ENCODE measurements at places on chromosomes 4 and X.
A peak's percentile ranks its signal among the peaks of the same experiment; 100 is the strongest.

DNA sequence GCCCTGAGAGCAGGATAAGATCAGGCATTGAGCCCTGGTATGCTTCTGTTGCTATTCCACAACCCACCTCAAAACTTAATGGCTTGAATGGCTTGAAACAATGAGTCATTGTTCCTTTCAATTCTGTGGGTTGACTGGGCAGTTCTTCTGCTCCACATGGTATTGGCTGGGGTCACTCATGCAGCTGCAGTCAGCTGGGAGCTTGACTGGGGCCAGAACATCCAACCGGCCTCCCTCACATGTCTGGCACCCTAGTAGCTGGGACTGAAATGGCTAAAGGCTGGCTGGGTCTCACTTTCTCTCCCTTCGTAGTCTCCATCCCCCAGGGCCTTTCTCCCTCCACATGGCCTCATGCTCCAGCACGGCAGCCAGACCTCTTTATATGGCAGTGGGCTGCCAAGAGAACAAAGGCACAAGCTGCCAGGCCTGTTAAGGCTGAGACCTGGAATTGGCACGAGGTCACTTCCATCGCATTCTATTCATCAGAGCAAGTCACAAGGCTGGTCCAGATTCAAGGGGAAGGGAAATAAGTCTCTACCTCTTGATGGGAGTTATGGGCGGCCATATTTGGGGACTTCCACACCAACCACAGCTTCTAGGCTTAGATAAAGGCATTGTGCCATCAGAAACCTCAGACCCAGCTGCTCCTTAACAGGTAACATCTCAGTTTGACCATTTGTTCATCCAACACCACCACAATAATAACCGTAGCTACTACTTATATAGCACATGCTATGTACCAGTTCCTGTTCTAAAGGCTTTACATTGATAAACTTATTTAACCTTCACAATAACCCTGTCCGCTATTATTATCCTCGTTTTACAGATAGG lies 159.7 kb upstream of the ATP6AP2 start:
- DNase-seq: peak; percentile 22

DNA sequence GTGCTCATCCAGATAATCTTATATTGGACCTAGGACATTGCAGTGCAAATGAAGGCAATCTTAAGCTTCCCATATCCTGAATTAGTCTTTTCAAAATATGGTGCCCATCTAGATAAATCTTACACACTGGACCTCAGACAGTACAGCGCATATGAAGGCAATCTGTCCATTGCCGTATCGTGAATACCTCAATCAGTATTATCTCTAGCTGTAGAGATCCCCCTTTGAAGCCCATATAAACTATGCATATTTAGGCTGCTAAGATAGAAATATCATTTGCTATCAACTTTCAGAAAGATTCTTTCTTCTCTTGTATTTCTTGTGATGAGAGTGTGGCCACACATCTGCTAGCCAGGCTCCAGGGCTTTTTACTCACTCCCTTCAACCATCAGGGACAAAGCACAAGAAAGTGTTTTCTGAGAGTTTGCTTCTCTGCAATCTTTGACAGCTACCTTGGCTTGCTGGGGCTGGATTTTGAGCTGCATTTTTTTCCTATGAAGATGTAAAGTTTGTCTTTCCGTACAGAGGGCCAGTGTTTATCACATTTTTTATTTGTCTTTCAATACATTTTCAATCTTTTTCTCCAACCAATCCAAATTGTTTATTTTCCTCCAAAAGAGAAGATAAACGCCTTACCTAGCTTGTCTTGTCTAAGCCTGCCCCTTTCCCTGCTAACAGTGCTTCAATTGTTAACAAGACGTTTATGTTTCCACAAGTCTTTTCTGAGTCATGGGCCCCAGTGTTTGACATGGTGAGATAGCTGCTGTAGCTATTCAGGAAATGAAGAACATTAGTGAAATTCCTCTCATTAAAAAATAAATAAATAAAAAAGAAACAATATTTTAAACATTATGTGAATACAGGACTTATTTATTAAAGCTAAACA lies 57.6 kb upstream of the FAT1 start:
- DNase-seq: peak; percentile 93

DNA sequence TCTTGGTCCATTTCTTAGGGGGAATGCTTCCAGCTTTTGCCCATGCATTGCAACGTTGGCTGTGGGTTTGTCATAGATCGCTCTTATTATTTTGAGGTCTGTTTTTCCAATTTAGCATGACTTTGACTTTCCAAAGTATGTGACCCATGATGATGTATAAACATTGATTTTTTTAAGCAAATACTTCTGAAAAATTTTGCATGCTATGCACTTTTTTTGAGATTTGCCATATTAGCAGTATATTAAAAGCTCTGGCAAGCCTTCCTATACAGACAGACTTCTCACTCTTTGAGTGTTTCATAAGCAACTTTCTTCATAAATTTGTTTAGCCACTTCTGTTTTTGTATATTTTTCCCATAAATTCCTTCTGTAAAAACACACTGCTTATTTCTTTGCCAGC lies 746.4 kb upstream of the LCORL start:
- no peak for DNase-seq

- DNase-seq: no peak
Measured at GRCh38 chr4:169854090-169854489, 96.3 kb upstream of the HPF1 start.

- no peak for DNase-seq
Measured at GRCh38 chrX:71909956-71910355, 689 bp upstream of the NHSL2 start.

GRCh38 chrX:110665223-110666002 lies 130.2 kb downstream of the CHRDL1 start:
- DNase-seq: peak; percentile 23

All from iris pigment epithelial cell (primary cell).